ENCODE measurements at places on chromosomes 5 and 9.

DNA sequence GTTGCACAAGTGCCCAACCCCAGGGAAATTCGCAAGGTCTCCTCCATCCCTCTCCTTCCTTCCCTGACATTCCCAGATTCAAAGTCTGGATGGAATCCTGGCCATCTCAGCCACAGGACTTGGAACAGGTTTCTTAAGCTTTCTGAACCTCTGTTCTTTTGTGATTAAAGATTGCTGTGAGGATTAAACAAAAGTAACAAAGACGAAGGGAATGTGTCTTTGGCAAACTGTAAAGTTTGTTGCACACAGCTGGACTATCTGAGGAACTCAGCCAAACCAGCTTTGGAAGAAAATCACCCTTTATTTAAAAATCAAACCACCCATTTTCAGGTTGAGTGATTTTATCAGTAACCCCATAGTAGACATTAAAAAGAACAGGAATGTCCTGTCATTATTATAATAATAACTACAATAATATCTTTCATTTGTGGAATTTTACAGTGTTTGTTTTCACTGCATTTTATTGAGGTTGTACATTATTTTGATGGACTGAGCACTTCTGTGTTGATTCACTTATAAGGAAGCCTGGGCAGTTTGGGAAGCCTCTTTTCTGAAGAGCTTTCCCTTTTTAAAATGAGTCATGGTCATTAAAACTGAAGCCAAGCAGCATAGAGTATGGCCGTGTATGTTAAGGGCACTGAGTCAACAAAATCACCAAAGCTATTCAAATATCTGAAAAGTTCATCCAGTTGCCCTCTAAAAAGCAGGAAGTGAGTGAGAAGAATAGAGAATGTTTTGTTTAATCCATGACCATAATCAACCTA lies 310.2 kb downstream of the AGTPBP1 start:
- no peak for DNase-seq

GRCh38 chr5:172845154-172845553 lies 11.1 kb downstream of the ERGIC1 start:
- DNase-seq, result no peak

DNA sequence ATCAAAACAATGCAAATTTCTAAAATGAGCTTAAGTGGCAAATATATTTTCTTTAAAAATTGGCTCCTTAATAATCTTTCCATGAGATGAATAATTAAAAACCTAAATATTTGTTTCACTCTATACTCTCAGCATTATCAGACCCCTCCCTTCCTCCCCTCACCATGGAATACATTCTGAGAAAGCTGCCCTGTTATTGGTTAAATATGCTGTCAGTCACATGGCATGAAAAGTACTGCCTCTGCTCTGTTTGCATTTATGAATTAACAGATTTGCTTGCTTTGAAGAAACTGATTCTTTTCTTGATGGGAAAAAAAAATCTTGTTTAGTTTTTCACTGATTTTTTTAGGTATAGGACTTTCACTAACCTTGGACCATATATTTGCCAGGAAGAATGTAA lies 17.0 kb upstream of the RPS23 start:
- no peak for DNase-seq

- no peak for DNase-seq
Observed at GRCh38 chr9:12819436-12820185, 44.8 kb downstream of the LURAP1L start.

DNA sequence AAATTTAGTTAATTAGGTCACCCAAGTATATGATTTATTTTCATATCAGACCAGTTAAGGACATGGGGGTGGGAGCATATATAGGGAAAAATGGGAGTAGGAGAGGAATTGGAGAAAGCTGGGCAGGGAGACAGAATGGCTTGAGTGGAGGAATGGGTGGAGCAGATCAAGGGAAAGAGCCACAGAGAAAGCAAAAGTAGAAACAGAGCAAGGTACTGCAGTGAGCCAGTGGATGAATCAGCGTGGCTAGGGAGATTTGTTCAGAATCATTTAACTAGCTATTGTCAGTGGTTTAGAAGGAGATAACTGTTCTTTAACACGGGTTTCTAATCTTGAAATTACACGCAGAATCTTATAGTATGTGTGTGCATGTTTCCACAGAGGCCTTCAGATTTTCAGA lies 37.4 kb downstream of the SNX24 start:
- no peak for DNase-seq

DNA sequence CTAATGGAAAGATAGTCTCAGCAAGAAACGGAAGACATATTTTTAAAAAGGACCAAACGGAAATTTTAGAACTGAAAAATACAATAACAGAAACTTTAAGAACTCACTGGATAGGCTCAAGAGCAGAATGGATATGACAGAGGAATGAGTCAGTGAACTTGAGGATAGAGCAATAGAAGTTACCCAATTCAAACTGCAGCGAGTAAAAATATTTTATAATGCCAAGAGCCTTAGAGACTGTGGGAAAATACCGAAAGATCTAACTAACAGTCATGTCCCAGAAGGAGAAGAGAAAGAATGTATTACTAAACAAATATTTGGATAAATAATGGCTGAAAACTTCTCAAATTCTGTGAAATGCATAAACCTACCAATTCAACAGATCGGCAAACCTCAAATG lies 40.8 kb downstream of the ADAMTS2 start:
- no peak for DNase-seq

GRCh38 chr5:144275329-144275728 lies 104.7 kb downstream of the KCTD16 start:
- no peak for DNase-seq

DNA sequence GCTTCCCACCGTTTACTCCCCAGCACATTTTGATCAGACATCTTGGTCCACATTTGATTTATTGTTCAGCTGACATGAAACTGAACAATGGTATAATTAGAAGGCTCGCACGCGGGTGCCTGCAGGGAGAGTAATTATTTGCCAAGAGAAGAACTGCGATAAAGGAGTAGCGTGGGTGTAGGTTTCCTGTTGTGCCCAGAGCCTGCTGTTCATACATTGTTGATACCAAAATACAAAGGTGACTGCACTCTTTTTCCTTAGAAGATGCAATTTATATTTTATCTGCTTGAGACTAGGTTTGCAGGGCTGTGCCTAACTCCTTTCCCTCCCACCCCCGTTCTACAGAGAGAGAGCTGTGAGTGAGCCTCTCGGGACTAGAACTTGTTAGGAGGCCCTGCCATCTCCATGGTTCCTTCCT lies 241.8 kb upstream of the MSX2 start:
- no peak for DNase-seq

GRCh38 chr9:137302118-137302448 lies at the start of gene NRARP:
Gene NRARP, minus strand, starts transcription at chr9:137302271. Its CDS starts 343 bp downstream, at chr9:137301928.
- peak; percentile 80 for DNase-seq

DNA sequence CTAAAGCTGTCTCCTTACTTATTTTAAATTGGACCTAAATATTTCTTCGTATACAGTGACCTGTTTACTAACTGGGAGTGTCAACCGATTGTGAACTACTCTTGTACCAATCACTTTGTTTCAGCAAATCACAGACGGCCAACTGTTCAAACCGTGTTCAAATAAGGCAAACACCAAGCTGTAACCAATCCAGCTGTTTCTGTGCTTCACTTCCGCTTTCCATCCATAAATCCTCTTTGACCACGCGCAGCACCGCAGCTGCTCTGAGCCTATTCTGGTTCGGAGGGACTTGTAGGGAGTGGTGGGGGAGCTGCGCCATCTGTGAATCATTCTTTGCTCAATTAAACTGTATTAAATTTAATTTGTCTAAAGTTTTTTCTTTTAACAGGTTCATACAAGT lies 4.8 kb upstream of the FAM240B start:
- DNase-seq, result no peak

DNA sequence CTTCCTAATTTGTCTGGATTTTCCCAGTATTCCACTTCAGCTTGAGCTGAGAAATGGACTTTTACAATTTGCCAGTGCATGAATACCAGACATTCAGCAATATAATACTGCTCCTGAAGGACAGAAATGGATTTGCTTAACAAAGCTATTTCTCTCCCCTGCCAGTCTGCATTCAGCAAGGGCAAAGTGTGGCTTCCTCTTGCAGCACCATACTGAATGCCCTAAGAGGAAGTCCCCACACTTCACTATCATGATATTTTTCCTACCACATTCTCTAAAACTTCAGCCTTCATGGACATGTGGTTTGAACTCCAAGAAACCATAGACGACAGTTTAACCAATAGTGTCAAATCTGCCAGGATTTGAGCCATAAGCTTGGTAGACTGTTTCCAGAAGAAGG lies 19.8 kb upstream of the TLE4 start:
- no peak for DNase-seq

DNA sequence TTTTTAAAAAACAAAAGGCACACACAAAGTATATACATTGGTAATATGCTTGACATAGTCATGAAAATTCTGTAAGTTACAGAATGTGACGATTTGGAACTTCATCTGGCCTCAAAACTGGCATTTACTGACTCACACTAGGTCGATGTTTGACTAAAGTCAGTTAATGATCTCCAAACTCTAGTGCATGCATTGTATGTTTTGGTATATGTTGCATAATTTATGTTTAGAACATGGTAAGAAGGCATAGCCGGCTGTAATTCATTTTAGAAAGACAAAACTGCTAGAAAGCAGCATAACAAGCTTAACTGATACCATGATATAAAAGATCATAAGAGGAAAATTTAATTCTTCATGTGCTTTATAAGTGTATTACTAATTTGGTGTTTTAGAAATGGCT lies 58.6 kb upstream of the RICTOR start:
- no peak for DNase-seq

GRCh38 chr9:93096131-93096802 lies at the start of gene CARD19:
Gene CARD19, plus strand, starts transcription at chr9:93096217. Its CDS starts 129 bp downstream, at chr9:93096346.
- no peak for DNase-seq

- DNase-seq, result no peak
Observed at GRCh38 chr5:7828269-7828668, 22.7 kb downstream of the CFAP90 start.

DNA sequence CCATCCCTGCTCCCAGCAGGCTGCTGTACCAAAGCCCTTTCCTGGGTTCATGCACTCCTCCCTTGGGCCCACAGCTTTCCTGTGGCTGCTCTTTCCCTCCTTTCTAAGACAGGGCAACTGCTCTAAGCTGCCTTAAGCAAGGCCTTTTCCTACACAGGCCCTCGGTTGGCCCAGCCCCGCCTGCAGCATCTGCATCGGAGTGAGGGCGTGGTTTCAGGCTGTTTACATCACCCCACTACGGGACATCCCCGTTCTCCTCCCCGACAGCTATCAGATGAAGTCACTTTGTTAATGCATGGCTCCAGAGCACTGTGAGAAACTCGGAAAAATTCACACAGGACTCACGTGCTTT lies 3.4 kb downstream of the DPH7 start:
- DNase-seq, result no peak

GRCh38 chr5:179802207-179802883 lies 4.3 kb downstream of the MGAT4B start:
- no peak for DNase-seq

GRCh38 chr9:23088932-23089364 lies 642.3 kb downstream of the DMRTA1 start:
- DNase-seq, result no peak

GRCh38 chr5:95327211-95327610 lies 42.3 kb upstream of the MCTP1 start:
- no peak for DNase-seq

- no peak for DNase-seq
Observed at GRCh38 chr5:125554355-125554754, 807.9 kb upstream of the ZNF608 start.

- DNase-seq, result no peak
Observed at GRCh38 chr9:121505903-121506735, 6.5 kb upstream of the GGTA1 start.

- no peak for DNase-seq
Observed at GRCh38 chr5:13250464-13251291, 693.8 kb downstream of the DNAH5 start.

GRCh38 chr5:162496100-162496808 lies 428.7 kb downstream of the GABRG2 start:
- DNase-seq, result no peak

DNA sequence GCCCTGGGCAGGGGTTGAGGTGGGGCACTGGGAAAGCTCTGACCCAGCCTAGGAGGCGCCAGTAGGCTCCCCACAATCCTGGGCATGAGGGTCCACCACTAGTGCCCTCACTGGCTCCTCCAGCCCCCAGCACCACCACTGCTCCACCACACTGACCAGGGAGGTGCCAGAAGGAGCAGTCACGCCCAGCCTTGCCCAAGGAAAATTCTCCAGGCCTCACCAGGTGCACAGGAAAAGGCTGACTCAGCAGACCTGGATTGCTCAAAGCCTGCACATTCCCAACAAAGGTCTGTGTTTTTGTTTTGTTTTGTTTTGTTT lies 62.9 kb downstream of the ZNF354C start:
- no peak for DNase-seq

DNA sequence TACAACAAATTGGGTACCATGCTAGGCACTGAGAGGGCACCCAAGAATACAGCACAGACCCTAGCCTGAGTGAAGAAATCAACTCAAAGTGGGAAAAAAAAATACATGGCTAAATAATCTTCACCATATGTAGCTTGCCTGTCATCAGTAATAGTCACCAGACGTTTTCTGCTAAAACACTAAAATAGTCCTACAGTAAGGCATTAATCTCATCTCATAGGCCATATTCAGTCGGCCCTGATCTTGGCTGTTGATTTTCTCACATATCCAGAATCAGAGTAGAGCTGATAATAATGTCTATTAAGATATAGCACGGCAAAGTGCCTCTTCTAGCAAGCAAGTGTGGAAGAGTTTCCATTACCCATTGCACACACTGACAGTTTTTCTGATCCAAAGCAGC lies 322.1 kb upstream of the SLC30A5 start:
- DNase-seq, result no peak

DNA sequence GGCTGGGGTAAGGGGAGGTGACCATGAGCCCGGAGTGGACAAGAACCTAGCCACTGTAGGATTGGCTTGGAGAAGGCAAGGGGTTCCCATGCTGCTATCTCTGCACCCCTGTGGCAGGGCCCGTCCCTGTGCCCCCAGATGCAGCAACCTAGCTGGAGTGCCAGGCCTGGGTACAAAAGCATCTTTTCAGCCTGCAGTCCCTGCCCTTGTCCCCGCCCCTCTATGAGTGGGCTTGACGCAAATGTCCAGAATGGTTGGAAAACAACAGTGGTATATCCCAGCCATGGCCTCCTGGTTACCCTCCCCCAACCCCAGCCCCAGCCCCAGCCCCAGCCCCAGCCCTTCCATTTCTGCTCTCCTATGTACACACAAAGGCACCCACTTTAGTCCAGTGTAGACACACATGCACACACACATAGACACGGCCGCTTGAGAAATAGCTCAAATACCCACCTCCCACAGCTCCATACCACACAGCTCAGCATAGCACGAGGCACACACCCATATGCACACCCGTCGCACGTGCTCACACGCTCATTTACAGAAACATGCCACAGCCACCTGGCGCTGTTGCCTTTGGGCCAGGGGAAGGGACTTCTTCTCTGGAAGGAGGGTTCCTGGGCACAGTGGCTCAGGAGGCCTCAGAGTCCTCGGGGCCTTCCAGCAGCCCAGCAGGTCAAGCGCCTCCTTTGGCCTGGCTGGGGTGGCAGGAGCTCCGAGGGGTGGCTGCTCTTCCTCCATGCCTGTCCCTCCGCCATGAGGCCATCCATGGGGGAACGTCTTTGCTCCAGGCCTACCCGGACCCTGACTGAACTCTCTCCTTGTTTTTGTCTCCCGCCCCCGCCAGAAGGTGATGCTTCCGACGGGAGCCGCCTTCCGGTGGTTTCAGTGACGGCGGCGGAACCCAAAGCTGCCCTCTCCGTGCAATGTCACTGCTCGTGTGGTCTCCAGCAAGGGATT lies 34.1 kb downstream of the CXXC5 start:
- DNase-seq, result no peak

Measured in liver (tissue), 10 donors.